GOT3 (cell line): ENCODE measurements at places on chromosomes 13 and 19.

DNA sequence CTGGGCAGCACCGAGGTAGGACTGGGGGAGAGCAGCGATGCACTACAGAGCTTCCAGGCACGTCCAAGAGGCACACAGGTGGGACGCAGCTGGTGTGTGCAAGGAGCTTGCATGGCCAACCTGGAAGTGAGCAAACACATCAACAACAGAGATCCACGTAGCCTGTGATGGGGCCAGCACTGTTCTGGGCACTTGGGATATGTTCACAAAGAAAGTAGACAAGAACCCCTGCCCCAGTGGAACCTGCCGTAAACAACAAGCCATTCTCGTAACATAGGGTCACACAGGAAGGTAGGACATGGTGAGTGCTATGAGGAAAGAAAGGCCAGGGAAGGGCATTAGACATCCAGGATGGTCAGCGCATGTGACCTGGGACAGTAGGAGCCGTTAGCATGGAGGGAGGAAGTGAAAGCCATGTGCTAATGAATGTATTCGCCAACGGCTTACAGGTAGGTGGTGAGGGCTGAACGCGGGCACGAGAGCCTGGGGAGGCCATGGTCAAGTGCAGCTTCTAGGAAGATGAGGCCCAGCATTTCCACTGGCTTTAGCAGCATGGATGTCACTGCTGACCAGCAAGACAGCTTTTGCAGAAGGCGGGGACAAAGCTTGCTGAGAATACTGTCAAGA is 105.5 kb downstream of the TEX26 start:
- DNase-seq: no peak

- DNase-seq: no peak
Observed at GRCh38 chr19:5091684-5092480, 123.0 kb downstream of the KDM4B start.

GRCh38 chr13:61170856-61171255 is 244.8 kb downstream of the PCDH20 start:
- no peak for DNase-seq

- DNase-seq: no peak
Observed at GRCh38 chr19:36572593-36573019, 486 bp downstream of the ZNF529 start.

GRCh38 chr19:17548145-17548544 is 7.3 kb upstream of the COLGALT1 start:
- no peak for DNase-seq

DNA sequence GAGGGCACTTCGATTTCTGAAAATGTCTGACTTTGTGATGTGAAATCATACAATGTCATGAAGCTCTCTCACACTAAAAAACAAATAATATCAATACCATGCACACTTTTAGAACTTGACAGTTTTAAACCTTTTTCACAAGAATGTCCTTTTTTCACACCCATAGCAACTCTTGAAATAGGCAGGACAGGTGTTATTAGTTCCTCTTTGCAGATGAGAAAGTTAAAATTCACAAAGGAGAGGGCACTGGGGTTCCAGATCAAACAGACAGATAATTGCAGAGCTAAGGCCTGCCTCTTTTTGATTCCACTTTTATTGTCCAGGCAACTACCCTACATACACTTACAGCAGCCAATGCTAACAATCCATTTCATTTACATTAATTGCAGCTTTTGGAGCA is 142.8 kb downstream of the KLF12 start:
- no peak for DNase-seq

GRCh38 chr13:32471187-32471922 is 43.4 kb upstream of the N4BP2L1 start:
- DNase-seq: no peak
